ENCODE measurements at places on chromosomes 1 and 21.

- no peak for DNase-seq
Measured at GRCh38 chr1:36300526-36300925, 5.6 kb upstream of the SH3D21 start.

DNA sequence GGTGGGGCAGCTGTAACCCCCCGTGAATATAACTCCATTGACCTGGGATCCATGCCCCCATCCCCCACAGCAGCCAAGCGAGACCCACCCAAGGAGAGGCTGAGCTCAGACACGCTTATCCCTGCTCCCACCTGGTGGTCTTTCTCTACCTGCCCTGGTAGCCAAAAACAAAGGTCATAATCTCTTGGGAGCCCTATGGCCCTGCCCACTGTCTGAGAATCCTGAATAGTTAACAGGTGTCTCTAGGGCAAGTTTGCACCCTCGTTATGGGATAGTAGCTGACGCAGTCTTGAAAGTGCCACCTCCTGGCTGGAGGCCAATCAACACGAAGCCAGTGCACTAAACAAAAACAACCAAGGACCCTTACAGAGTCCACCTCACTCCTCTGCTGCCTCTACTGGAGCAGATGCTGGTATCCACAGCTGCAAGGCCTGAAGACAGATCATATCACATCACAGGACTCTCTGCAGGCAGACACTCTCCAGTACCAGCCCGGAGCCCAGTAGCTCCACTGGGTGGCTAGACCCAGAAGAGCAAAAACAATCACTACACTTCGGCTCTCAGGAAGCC is 134.3 kb upstream of the C1orf174 start:
- no peak for DNase-seq

- no peak for DNase-seq
Measured at GRCh38 chr1:22089787-22090186, 37.3 kb downstream of the CDC42 start.

DNA sequence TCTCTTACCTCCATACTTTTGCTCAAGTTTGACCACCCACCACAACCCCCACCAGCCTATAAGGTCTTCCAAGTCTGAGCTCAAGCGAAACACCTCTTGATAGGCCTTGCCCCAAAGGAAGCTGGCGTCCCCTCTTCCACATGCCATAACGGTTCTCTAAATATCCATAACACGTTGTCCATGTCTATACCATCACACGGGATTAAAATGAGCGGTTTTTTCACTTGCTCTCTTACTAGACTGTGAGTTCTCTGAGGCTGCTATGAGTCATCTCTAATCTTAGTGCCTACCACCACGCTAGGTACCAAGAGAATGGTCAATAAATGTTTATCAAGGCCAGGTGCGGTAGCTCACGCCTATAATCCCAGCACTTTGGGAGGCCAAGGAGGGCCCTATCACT is 41.0 kb downstream of the WASF2 start:
- DNase-seq = no peak

DNA sequence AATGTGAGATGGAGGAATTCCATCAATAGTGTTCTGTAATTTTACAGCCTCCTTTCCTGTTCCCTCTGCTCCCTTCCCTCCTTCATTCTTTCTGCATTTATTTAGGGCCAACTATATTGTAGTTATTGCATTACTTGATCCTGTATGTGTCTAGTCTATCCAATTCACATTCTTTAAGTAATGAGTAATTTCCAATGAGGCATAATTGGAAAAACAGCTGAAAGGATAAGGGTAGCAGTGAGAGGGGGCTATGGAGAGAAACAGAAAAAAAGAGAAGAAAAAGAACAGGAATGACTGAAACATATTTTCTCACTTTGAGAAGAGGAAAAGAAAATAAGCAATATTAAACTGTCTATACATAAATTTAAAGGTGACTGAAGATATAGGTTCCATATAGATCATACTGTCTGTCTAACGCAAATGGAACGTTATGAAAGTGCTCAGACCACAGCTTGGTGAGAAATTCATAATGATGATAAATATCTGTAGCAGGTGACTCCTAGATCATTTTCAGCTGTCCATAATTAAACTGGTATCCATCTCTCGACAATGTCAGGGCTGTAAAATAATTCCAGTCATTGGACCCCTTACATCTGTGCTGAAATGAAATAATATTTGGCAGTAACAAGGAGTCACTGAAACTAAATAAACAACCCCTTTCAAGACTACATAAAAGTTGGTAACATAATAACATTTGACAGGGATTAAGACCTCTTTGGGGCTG is 61.8 kb downstream of the SPAG17 start:
- DNase-seq = no peak

DNA sequence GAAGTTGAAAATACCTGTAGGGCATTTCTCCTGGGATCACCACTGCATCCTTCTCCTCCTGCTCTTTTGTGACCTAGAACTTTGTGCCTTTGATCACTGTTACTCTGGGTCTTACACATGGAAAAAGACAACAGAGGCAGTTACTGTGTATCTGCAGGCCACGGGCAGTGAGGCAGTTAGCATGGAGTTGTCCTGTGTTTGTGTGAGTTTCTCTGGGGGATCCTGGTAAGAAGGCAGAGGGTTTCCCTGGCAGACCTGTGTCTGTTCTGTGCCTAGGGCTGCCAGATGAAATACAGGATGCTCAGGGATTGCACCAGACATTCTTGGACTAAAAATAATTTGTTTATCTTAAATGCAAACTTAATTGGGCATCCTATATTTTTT is 44.4 kb upstream of the SCCPDH start:
- no peak for DNase-seq

- no peak for DNase-seq
Measured at GRCh38 chr1:43052786-43053439, 94.2 kb upstream of the SLC2A1 start.

DNA sequence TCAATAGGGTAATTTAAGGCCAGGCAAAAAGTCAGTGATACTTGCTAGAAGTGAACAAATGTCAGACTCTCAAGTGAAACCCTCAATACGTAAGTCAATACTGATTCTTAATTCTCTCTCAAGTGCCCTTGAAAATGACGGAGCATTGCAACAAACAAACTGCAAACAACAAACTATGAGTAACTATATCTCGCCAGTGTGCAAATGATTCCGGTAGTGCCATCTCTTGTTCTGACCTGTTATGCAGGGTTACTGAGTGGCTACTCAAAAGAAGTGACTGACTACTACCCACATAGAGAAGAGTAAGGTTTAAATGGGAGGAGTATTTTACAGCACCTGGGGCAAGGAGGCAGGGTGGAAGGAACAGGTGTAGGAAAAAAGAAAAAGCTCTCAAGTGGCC is 1.6 kb downstream of the SLC19A2 start:
- DNase-seq = no peak

DNA sequence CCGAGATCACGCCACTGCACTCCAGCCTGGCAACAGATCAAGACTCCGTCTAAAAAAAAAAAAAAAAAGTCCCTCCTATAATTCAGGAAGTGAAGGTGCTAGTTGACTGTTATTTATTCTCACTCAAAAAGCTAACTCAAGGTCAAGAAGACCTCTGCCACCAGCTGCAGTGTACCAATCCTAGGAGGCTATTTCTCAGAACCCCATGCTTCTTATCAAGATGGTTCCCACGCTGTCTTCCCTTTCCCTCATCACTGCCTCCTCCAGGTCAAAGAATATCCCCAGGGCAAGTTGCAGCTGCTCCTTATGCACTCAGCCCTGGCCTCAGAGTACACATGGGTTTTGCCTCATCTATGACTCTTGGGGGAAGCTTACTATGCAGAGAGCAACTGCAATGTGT is 53.6 kb downstream of the RERE start:
- DNase-seq = no peak

- no peak for DNase-seq
Measured at GRCh38 chr1:165047994-165048393, 308.5 kb downstream of the LMX1A start.

- DNase-seq = peak; percentile 15
Measured at GRCh38 chr1:183685112-183685713, 32.1 kb upstream of the APOBEC4 start.

DNA sequence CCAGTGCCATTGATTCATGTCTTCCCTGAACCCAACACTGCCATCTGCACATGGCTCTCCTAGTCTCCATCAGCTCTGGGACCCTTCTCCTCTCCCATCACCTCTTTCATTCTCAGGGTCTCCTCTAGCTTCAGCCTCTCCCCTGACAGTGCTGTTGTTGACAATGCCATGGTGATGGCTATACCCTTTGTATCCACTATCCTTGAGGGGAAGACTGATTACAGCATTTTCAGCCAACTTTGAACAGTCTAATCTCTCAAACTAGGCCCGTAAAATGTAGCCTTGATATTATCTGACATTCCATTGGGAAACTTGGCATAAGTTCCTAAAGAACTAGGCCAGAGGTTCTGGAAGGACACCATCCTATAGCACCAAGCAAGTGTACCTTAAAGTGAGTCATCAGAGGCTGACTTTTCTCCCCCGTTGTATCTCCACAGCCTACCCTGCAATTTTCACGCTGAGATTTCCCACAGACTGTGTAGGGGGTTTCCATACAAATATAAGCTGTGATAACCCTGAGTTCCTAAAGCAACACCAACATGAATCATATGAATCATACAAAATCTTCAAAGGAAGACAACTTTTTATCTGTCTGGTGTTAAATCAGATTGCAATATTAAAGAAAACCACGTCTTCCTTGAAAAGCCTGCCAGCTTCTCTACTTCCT is 5.8 kb downstream of the HAO2 start:
- DNase-seq = no peak

DNA sequence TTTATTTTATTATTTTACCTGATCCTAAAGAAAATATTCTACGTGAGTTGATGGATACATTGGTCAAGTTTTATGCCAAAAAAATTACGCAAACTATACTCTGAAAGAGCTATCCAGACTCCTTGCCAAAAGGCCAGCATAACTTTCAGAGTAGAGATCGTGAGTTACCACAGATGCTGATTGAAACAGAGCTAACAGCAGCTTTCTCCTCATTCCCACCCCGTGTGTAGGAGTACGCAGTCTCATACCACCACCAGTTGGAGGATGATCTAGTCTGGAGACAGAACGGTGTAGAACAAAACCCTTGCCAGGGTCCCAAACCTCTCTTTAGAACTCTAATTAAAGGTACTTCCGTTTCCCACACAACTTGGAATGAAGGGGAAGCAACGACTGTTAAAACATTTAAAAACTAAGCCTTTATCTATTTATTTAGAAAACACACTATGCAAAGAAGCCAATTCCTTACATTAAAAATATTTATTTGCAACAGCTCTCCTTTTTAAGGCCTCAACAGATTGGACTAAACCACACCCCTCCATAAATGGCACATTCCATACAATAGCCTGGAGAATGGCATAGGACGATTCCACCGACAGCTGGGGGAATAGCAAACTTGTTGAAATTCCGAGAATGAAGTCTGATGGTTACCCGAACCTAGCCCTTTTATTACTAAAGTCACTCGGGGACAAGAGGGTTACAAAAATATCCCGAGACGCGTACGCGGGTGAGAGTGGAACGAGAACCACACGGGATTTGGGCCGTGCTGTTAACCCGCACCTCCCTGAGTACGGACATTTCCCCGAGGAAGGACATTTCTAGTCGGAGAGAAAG is 1.4 kb downstream of the NUCKS1 start:
- peak; percentile 25 for DNase-seq

GRCh38 chr1:185309566-185309965 is 7.5 kb downstream of the IVNS1ABP start:
- no peak for DNase-seq

DNA sequence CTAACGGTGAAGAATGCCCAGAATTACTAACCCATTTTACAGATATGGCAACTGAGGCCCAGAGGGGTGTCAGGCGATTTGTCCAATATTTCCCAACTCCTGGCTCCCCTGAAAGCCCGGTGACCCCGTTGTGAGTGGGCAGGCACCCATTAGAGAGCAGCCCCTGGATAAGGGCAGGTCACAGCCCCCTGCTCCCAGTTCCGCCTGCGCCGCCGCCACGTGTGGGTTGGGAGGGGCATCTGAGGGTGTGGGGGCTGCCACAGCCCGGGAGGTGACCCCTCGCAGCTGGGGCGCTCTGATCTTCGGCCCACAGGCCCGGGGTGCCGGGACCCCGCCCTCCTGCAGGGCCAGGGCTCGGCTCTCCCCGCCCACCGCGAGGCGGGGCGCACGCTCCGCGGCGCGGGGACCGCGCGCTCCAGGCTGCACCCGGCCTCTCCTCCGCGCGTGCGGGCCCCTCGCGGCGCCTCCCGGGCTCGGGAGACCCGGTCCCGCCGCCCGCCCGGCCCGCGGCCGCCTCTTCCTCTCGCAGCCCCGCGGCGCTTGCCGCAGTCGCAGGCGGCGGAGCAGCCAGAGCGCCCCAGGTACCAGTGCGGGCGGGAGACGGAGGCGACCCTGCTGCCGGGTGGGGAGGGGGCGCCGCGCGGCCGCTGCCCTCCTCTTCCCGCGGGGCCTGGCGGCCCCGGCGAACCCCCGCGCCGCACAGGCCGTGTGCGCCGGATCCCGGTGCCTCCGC is at the start of gene HTR6:
HTR6 (plus strand) TSS at position 423 of the 733 bp plus-strand sequence. CDS start 879 bp downstream, outside the sequence.
- DNase-seq = no peak

- DNase-seq = no peak
Measured at GRCh38 chr1:28889357-28889756, 25.0 kb upstream of the EPB41 start.

GRCh38 chr1:1207571-1207892 is 1.1 kb upstream of the TNFRSF18 start:
- no peak for DNase-seq

DNA sequence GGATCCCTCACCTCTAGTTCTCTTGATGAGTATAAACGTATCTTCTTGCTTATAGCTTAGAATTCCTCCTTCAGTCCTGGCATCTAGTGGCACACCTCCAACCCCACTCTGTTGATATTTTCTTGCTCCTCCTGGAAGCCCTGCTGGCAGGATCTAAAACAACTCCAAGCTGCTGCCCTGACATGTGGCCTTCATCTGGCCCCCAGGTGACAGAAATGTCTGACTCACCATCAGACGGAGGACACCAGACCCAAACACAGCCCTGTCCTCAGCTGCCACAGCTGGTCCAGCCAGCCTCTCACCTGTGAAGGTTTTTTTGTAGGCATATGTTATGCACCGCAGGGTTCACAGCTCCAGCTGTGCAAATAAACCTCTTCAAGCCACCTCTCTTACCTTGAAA is 53.4 kb downstream of the KRTAP19-8 start:
- DNase-seq = no peak

DNA sequence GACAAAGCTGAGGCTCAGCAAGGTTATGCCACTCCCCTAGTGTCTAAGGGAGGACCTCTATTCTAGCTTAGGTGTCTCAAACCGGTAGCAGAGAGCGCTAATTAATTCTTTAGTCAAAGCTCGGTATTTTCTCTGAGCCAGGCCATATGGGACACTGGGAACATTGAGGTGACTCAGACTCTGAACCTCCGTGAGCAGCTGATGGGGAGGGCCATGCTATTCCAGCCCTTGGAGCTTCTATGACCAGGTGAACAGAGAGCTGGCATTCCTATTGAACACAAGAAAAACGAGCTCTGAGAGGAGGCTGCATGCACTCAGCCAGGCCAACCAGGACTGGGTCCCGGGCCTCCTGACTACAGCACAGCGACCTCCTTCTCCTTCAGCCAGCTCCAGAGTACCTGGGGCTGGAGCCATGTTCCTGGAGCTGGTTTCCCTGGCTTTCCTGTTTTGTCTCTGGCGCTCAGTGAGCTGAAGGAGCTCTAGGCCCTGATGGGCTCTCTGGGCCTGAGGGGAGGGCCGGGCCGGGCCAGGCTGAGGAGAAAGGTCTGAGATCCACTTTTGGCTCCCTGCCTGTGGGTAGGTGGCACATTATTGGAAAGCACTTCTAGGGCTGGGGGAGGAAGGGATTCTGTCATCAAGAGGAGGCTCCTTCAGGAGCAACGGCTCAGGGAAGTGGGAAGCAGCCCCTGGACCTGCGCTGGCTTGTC is 37.0 kb downstream of the SLC9A1 start:
- no peak for DNase-seq

Measured in activated T-cell treated with anti-CD3 and anti-CD28 coated beads for 24 hours (primary cell).